RPMI7951 (cell line): ENCODE measurements at places on chromosomes 7 and 10.
A peak's percentile ranks its signal among the peaks of the same experiment; 100 is the strongest.

- DNase-seq, result peak; percentile 47
Observed at GRCh38 chr10:97791824-97792721, 20.3 kb upstream of the SFRP5 start.

DNA sequence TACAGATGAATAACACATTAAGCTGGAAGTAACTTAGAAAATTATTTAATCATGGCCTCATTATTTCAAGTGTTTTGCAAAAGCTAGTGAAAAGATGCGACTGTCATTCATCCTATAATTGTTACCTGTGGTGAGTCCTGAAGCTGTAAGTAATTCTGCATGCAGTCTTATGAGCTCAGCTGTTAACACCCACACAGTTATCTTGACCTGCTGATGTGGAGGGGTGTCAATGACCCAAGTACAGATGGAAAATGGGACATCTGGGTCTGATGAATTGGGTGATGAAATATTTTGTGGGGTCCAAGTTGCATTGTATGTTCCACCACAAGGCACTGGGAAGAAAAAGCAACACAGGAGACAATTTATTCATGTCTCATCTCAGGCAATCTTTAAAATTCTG lies 68.9 kb downstream of the OR13A1 start:
- DNase-seq, result no peak

- DNase-seq, result no peak
Observed at GRCh38 chr10:96922978-96923948, 91.2 kb downstream of the LCOR start.

DNA sequence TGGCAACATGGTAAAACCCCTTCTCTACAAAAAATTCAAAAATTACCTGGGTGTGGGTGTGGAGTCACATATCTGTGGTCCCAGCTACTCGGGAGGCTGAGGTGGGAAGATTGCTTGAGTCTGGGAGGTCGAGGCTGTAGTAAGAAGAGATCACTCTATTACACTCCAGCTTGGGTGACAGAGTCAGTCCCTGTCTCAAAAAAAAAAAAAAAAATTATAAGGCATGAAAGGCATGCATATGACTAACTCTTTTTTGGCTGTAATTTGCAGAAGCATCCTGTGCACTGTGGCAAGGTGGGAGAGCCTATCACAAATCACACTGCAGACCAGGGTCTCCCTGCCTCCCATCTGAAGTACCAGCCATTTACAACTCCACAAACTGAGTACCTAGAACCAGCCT lies 14.1 kb upstream of the MYPN start:
- DNase-seq, result peak; percentile 73
